NCI-H1105 treated with DMSO at 0.1 percent for 48 hours (cell line): ENCODE measurements at places on chromosomes 7 and 10.

- DNase-seq, result no peak
Measured at GRCh38 chr10:124683814-124684213, 60.4 kb downstream of the FAM53B start.

DNA sequence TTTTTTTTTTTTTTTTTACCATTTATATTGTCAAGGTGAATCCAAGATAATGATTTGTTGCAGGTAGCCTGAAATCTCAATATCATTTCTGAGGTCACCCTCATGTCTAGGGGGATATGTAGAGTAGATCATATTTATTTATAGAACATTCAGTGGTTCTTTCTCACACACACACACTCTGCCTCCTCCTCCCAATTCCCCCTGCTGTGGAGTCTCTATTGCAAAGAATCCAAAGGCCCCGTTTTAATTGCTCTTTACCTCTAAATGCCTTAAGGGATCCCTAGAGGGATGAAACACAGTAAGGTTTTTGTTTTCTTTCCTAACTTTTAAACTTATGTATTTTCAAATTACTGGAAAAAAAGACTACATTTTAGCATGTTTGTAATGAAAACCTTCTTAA, 170.0 kb downstream of the PRKG1 start:
- no peak for DNase-seq

DNA sequence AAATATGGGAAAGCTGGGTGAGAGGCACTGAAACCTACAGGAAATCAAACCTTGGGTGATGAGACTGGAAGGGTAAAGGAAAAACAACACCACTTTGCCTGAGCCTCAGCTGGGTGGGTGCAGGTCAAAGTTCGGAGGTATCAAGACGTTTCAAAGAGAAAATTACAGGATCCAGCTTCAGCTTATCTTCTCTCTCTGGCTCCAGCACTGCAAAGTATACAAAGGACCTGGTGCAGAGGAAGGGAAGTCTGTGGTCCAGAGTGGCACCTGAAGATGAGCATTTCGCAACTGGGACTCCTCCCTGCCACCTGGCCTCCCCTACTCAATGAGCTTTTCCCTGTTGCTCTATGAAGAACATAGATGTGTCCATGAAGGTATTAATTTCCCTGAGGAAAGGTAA, 6.4 kb upstream of the FXYD4 start:
- DNase-seq, result no peak

DNA sequence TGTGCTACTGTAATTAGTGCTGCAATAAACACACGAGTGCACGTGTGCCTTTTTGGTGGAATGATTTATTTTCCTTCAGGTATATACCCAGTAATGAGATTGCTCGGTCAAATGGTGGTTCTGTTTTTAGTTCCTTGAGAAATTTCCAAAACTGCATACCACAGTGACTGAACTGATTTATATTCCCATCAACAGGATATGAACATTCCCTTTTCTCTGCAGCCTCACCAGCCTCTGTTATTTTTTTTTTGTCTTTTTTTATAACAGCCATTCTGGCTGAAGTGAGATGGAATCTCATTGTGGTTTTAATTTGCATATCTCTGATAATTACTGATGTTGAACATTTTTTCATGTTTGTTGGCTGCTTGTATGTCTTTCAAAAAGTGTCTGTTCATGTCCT, 922.9 kb upstream of the LRRN3 start:
- DNase-seq, result no peak

DNA sequence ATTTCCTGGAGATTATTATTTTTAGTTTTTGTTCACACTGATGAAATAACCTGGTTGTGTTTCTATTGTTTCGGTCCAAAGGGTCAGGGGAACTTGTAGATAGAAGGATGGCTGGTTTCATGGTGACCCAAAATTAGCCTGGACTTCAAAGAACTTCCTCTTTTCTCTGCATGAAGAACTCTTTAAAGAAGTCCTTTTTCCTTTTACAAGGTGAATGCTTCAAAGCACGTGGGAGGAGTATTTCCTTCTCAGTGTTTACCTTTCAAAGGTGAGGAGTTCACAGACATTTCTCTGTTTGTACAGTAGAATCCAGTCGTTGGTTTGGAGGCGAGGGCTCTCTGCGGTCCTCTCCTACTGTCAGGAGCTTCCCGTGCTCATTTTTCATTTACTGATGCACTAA, 561.7 kb downstream of the GATA3 start:
- DNase-seq, result no peak

DNA sequence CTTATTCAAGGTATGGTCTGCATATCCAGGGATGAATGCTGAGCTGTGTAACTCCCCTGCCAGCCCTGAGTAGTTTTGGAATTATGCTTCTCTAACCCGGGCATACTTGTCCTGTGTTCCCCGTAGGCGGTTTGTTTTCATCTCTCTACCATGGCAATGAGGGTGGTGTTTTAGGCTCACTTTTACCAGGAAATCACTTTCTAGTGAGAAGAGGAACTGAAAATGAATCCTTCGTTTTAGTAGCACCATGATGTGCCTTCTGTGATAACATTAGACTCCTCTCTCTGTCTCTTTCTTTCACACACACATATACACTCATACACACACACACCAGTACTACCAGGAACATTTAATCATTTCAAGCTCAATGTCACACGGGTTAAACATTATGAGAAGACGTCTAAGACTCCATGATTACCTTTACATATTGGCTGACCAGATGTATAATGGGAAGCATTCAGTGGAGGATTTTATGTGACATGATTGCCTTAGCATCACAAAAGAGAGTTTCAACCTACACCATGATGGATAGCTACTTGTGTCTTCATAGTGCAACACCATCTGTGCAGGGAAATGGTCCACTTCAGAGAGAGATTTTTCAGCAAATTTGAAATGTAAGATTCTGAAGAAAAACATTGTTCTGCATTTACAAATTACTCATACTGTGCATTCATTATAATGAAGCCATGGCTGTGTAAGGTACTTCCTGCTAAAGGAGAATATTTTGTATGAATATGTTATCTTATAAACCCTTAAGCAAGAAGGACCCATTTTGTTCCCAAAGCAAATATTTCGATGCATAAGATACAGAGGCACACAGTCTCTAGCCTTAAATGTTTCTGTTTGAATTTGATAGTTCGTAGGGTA, 31.0 kb upstream of the PFKP start:
- no peak for DNase-seq

- no peak for DNase-seq
Measured at GRCh38 chr10:125859128-125859817, 21.8 kb downstream of the DHX32 start.

- no peak for DNase-seq
Measured at GRCh38 chr7:82722946-82723345, 279.4 kb upstream of the CACNA2D1 start.

DNA sequence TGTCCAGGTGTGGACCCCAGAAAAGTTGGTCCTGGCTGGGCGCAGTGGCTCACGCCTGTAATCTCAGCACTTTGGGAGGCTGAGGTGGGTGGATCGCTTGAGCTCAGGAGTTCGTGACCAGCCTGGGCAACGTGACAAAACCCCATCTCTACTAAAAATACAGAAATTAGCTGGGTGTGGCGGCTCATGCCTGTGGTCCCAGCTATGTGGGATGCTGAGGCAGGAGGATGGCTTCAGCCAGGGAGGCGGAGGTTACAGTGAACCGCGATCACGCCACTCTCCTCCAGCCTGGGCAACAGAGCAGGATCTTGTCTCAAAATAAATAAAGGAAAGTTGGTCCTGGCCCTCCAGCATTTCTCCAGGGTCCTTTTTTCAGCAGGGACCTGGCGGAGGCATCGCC, 1.4 kb downstream of the NUDT1 start:
- no peak for DNase-seq

DNA sequence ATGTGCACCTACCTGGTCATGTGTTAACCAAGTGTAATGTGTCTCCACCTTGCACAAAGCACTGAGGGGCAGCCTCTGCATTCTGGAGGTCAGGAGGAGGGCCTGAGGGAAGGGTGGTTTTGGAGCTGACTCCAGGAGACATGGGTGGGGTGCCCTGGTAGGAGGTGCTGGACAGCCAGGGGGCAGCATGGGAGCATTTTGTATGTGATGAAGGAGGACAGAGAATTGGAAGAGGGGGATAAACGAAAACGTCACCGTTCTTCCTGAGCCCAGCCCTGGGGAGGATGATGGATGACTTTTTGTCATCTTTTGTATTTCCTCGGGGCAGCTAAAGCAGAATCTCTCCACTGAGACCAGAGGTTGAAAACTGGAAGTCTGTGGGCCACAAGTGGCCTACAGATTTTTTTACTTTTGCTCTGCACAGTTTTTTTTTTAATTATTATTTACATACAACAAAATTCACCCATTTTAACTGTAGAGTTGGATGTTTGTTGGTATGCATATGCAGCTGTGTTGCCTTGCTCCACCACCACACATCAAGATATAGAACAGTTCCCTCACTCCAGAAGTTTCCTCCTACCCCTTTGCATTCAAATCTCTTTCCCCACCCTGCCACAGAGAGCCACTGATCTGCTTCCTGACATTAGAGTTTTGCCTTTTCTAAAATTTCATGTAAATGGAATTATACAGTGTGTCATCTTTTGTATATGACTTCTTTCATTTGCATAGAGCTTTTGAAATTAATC, 242.5 kb downstream of the VTI1A start:
- DNase-seq, result no peak

- DNase-seq, result peak; percentile 36
Measured at GRCh38 chr7:112584290-112584689, 103.5 kb downstream of the LSMEM1 start.

- DNase-seq, result no peak
Measured at GRCh38 chr10:77879710-77880109, 46.8 kb downstream of the DLG5 start.

- DNase-seq, result no peak
Measured at GRCh38 chr10:15735763-15736162, 16.0 kb upstream of the ITGA8 start.

GRCh38 chr10:36345175-36345533, 703.1 kb upstream of the FZD8 start:
- DNase-seq, result no peak

DNA sequence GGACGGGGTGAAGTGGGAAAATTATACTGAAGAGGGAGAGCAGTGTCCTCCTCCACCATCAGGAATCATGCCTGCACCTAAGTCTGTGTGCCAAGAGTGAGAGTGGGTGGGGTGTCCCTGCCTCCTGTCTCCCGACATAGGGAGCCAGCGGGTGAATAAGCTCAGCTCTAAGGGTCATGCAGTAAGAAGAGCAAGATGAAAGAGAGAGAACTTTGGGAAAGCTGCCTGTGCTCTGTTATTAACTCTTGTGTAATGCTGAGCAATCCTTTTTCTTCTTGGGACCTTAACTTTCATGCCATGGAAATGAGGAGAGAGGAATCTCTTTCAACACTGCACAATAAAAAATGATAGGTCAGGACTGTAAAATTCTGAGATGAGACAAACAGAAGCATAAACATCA, 7.9 kb upstream of the TCAF1 start:
- DNase-seq, result no peak

GRCh38 chr7:139423091-139423490, 60.4 kb downstream of the KLRG2 start:
- no peak for DNase-seq

DNA sequence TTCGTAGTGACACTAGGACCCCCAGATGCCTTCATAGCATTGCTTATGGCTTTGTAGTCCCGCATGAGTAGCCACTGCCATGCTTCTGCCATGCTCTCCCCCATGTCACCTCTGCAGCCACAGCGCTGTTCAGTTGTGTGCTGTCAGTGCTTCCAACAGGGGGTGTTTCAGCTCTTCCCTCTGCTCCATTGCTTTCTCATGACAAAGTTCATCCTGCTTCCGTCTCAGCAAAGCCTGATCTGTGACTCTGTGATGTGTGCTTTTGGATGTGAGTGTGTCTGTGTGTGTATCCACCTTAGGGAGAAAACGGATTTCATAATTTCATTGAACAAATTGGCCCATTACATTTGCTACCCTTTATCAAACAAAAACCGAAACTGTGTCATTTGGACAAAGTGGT, 134.9 kb upstream of the SAMD8 start:
- no peak for DNase-seq

- DNase-seq, result peak; percentile 4
Measured at GRCh38 chr7:42831718-42832522, 80.0 kb downstream of the C7orf25 start.

DNA sequence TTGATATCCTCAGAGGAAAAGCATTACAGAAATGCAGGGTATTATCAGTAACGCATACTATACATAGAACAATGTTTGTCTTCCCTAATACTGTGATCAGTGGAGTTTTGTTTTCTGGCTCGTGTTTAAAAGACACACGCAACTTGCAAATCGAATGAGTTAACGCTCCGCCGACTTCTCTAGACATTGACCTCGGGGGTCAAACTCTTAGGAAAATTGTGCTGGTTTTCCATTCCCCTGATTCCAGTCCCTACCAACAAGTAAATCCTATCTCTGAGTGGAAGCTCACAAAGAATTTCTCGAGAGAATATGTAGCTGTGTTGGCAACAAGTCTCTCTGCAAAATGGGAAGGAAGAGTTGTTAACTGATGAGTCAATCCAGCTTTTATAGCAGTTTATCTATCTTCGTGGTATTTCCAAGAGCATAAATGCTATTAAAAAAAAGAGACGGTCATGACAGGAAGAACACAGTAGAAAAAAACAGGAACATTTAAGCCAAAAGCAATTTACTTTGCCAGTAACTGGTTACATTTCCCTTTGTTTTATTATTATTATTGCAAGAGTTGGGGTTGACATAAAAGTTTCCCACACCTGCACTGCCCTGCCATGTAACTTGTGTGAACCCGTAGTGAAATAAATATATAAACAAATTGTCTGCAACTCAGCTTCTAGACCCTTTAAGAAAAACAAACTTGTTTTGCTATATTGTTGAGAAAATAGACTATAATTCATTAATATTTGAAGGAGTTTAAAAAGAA, 144.4 kb downstream of the ARID5B start:
- DNase-seq, result no peak

DNA sequence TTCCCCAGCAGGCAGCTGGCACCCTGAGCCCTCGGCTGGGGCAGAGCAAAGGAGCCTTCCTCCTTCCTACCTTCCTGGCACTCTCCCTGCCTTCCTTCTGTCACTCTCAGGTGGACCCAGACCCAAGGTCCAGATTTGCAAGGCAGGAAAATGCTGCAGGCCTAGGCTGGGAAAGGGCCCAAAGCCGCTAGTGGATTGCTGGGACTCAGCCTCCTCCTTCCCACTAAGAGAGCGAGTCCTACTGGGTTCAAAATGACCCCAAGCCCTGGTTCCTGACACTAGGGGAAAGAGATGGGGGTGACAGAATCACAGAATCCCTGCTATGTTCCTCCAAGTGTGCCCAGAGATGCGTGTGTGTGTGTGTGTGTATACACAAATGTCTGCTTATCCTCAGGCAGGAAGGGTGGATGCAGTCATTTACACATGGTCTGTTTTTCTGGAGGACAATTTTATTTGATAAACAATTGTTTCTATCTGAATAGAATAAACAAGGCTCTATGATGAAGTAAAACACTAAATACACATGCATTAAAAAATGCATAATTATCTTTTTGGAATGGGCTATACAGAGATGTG, 1.3 kb upstream of the PLAU start:
- no peak for DNase-seq

DNA sequence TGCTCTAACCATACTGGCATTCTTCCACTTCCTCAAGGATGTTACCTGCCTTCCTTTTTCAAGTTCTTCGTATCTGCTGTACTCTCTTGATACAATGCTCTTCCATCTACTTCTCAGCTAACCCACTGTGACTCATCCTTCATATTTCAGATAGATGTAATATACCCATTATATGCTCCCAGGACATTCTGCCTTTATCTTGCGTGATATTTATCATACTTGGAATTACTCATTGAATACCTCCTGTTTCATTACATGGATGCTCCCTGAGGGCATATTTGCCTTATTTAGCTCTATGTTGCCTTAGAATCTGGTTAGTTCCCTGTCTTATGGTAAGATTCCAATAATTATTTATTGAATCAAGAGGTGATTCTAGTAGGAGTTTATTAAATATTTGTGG, 706.4 kb downstream of the SORCS3 start:
- no peak for DNase-seq

- DNase-seq, result no peak
Measured at GRCh38 chr7:42372479-42372878, 135.5 kb upstream of the GLI3 start.
